ENCODE measurements at places on chromosomes 5 and 9. TPM values are rescaled to one million over a fixed set of nuclear protein-coding genes. Genes with fewer than 3 reads are reported as not detected.

Gene TLX3
- polyA plus RNA-seq, result not detected

Gene PSD2
- 0.01 TPM for polyA plus RNA-seq

Gene PCDHB9
- not detected for polyA plus RNA-seq

Gene AP3S1
- polyA plus RNA-seq, result 86.1 TPM

Gene SMC5
- polyA plus RNA-seq, result 16.0 TPM

Gene PRR7
- polyA plus RNA-seq, result 10.9 TPM

Gene FOXD4L3
- polyA plus RNA-seq, result not detected

Gene GLDC
- polyA plus RNA-seq, result not detected

Gene PTGER4
- polyA plus RNA-seq, result not detected

Gene PIGO
- 11.1 TPM for polyA plus RNA-seq

Gene EPB41L4B
- 0.21 TPM for polyA plus RNA-seq

Gene SAXO1
- polyA plus RNA-seq, result not detected

Gene PLAC8L1
- not detected for polyA plus RNA-seq

Gene KCNV2
- not detected for polyA plus RNA-seq

Gene SELENOP
- 5.6 TPM for polyA plus RNA-seq

Gene SLC25A48
- polyA plus RNA-seq, result 0.27 TPM

Gene TNC
- polyA plus RNA-seq, result not detected

Gene UNC13B
- 8.6 TPM for polyA plus RNA-seq

- H3K4me1 ChIP-seq, result peaks cover 4% of the 10 kb centered on the region
- no peak for DNase-seq
- H3K4me3 ChIP-seq, result no peak overlapping the region
These were observed 4.4 kb upstream of the RABGAP1 start for GRCh38 chr9:122936464-122936863.

DNA sequence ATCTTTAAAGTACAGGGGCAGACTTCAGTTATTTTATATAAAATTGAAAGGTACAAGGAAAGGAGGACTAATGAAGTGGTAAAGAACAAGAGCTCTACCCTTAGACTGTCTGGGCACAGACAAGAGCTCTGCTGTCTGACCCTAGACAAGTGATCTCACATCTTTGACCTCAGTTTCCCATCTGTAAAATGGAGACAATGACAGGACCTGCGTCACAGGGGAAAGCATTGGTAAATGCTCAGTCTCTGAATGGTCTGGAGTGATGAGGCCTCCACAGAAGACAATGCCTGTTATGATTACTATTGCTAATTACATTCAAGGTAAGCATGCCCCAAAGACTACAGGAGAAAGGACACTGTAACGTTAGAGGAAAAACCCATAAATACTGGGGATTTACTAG lies 37.5 kb downstream of the ANKH start:
- H3K4me1 ChIP-seq, result no peaks in the 10 kb centered on the region
- peaks cover 5% of the 10 kb centered on the region for H3K27me3 ChIP-seq
- no peak overlapping the region for H3K27ac ChIP-seq
- no peak overlapping the region for H3K4me3 ChIP-seq
- no peak for DNase-seq
- no peaks in the 10 kb centered on the region for H3K36me3 ChIP-seq

- H3K27me3 ChIP-seq, result peaks cover 11% of the 10 kb centered on the region
- no peaks in the 10 kb centered on the region for H3K36me3 ChIP-seq
- H3K4me3 ChIP-seq, result no peak overlapping the region
- no peaks in the 10 kb centered on the region for H3K4me1 ChIP-seq
- H3K27ac ChIP-seq, result no peak overlapping the region
- no peak for DNase-seq
These were observed 117.5 kb downstream of the SLC1A3 start for GRCh38 chr5:36723912-36724311.

GRCh38 chr5:133993185-133993936 lies 11.4 kb downstream of the VDAC1 start:
- H3K4me3 ChIP-seq, result no peak overlapping the region
- H3K36me3 ChIP-seq, result peaks cover 68% of the 10 kb centered on the region
- DNase-seq, result no peak
- H3K27me3 ChIP-seq, result no peaks in the 10 kb centered on the region
- H3K27ac ChIP-seq, result no peak overlapping the region

DNA sequence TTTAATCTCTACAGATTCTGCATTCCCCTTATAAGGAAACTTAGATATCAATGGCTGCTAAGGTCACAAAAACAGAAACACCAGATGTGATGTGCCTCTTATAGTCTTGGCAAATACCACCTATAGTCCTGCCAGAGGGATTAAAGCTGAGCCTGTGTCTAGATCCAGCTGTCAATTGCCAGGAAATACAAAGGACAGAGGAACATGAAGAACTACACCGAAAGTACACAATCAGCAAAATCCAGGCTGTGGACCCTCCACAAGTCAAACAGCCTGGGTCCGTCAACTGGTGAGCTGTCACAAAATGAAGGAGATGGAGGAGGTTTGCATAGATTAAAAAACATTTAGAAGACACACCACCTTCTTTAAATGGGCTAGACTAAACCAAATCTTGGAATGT lies 85.4 kb downstream of the KLF4 start:
- peaks cover 21% of the 10 kb centered on the region for H3K27me3 ChIP-seq
- H3K4me1 ChIP-seq, result no peaks in the 10 kb centered on the region
- no peak overlapping the region for H3K4me3 ChIP-seq
- DNase-seq, result no peak

GRCh38 chr9:18438300-18438925 lies 35.5 kb upstream of the ADAMTSL1 start:
- no peaks in the 10 kb centered on the region for H3K27me3 ChIP-seq
- no peak overlapping the region for H3K27ac ChIP-seq

- H3K4me1 ChIP-seq, result no peaks in the 10 kb centered on the region
- DNase-seq, result no peak
- H3K36me3 ChIP-seq, result no peaks in the 10 kb centered on the region
- H3K27me3 ChIP-seq, result peaks cover 37% of the 10 kb centered on the region
These were observed 65.0 kb downstream of the HSD17B3 start for GRCh38 chr9:96236854-96237550.

- H3K36me3 ChIP-seq, result peaks cover 18% of the 10 kb centered on the region
- no peaks in the 10 kb centered on the region for H3K27me3 ChIP-seq
- H3K4me3 ChIP-seq, result no peak overlapping the region
- H3K27ac ChIP-seq, result no peak overlapping the region
- H3K4me1 ChIP-seq, result peaks cover 3% of the 10 kb centered on the region
- no peak for DNase-seq
These were observed 98.4 kb downstream of the PHF2 start for GRCh38 chr9:93674580-93675335.

DNA sequence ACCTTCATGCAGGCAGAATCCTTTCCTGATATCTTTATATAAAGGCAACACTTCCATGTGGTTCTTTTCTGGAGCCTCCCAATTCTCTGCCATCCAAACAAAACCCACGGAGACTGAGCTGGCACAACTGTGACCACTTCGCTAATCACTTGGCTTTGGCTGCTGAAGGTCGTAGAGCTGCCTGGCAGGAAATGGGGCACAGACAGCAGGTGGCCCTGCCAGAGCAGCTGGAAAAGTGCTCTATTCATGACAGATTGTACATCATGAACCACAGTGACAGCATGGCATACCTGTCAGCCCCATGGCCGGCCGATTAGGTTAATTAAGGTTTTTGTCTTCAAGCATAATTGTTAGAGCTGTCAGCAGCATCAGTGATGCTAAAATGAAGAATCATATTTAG lies 141.9 kb upstream of the ANKRD55 start:
- H3K4me1 ChIP-seq, result no peaks in the 10 kb centered on the region
- no peak overlapping the region for H3K4me3 ChIP-seq
- H3K27me3 ChIP-seq, result no peaks in the 10 kb centered on the region
- no peak for DNase-seq

DNA sequence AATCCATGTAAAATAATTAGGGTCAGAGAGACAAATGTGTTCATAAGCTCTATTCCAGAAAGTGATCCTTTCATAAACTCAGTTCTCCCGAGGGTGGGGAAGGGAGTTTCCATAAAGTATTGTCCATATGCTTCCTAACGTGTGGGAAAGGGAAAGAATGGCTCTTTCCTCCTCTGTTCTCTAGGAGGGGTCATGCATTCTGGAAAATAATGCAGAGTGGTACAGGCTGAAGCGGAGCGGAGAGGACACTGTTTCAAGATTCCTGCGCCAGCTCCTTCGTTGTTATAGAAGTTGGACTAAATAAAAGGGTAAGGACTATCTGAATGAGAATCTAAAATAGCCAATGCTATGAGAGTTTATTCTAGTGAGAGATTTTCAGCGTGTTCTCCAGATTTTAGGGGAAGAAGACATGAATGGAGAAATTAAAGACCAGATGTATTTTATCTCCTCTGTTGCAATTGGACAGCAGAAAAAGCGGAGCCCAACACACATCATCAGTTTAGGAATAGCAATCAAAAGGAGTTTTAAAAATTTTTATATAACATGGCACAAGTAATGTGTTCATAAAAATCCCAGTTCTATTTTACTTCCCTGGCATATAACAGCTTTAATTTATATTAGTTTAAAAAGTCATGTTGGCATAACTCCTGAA lies 166.9 kb upstream of the MPDZ start:
- no peaks in the 10 kb centered on the region for H3K4me1 ChIP-seq
- no peak overlapping the region for H3K27ac ChIP-seq
- H3K27me3 ChIP-seq, result no peaks in the 10 kb centered on the region
- DNase-seq, result no peak
- H3K36me3 ChIP-seq, result no peaks in the 10 kb centered on the region

DNA sequence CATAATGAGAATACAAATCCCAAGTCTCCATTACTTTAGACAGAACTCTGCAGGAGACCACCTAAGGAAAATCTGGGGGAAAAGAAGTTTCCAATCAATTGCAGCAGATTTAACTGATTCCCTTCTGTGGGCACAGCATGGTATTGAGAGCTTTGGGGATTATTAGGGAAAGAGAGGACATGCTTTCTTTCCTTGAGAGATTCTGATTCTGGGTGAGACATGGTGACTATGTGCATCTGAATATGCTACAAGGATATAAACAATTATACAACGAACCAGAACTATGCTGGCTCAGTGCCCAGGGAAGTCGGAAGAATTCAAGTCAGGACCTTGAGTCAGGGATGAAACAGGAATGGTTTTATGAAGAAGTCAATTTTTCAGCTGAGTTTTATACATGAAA lies 183.7 kb downstream of the PDE4D start:
- H3K4me1 ChIP-seq, result no peaks in the 10 kb centered on the region
- no peaks in the 10 kb centered on the region for H3K27me3 ChIP-seq
- H3K4me3 ChIP-seq, result no peak overlapping the region
- H3K36me3 ChIP-seq, result no peaks in the 10 kb centered on the region
- DNase-seq, result no peak

GRCh38 chr5:135437796-135438560 lies 9.2 kb downstream of the DCANP1 start:
- H3K4me1 ChIP-seq, result peaks cover 36% of the 10 kb centered on the region
- H3K27me3 ChIP-seq, result no peaks in the 10 kb centered on the region
- no peak overlapping the region for H3K4me3 ChIP-seq
- no peaks in the 10 kb centered on the region for H3K36me3 ChIP-seq
- peak; percentile 45 for DNase-seq

DNA sequence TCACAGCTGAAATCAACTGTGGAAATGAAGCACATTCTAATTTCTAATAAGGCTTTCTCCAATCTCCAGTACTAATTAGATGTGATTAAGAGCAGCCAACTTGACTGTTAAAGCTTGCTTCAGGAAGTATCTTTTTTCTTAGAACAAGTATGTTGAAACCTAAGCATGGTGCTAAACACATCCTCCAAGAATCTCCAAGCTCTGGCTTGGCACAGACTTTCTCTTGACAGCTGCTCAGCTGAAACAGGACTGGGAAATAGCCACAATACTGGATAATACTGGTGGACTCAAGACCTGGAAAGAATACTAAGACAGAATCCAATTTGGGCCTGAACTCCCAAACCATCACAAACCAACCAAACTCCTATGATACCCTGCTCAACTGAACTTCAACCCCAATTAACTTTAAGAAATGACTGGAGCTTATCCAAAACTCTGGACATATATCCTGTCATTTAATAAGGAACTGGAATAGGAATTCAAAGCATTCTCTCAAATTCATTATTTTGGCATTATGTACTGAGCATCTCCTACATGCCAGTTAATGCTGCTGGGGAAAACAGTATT lies 16.2 kb downstream of the PRKAA1 start:
- no peak overlapping the region for H3K4me3 ChIP-seq
- H3K4me1 ChIP-seq, result peaks cover 3% of the 10 kb centered on the region
- peaks cover 6% of the 10 kb centered on the region for H3K36me3 ChIP-seq
- H3K27me3 ChIP-seq, result no peaks in the 10 kb centered on the region

GRCh38 chr5:79771387-79771786 lies 81.8 kb downstream of the CMYA5 start:
- H3K27me3 ChIP-seq, result no peaks in the 10 kb centered on the region
- DNase-seq, result no peak
- no peak overlapping the region for H3K27ac ChIP-seq
- H3K4me3 ChIP-seq, result no peak overlapping the region
- no peaks in the 10 kb centered on the region for H3K36me3 ChIP-seq

DNA sequence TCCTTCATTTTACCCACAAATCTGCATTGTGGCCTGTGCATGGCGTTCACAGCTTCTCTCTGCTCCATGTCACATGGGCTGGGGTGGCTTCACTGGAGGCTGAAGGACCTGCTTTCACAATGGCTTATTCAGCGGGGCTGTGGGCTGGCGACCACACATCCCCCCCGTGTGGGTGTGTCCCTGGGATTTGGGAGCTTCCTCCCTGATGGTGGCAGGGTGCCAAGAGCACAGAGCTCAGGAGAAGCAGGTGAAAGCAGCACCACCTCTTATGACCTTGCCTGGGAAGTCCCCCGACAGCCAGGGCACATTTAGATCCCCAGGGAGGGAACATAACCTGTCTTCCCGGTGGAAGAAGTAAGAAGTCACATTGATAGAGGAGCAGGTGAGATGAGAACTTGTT lies 5.0 kb upstream of the MED10 start:
- no peak overlapping the region for H3K4me3 ChIP-seq
- no peak overlapping the region for H3K27ac ChIP-seq
- H3K36me3 ChIP-seq, result no peaks in the 10 kb centered on the region
- peaks cover 9% of the 10 kb centered on the region for H3K4me1 ChIP-seq
- peaks cover 20% of the 10 kb centered on the region for H3K27me3 ChIP-seq
- DNase-seq, result no peak

GRCh38 chr9:136160381-136160841 lies 41.7 kb upstream of the TMEM250 start:
- H3K27me3 ChIP-seq, result peaks cover 69% of the 10 kb centered on the region
- no peak overlapping the region for H3K27ac ChIP-seq
- DNase-seq, result no peak
- H3K4me3 ChIP-seq, result no peak overlapping the region

- H3K36me3 ChIP-seq, result no peaks in the 10 kb centered on the region
- no peak overlapping the region for H3K27ac ChIP-seq
- H3K4me1 ChIP-seq, result no peaks in the 10 kb centered on the region
- H3K27me3 ChIP-seq, result no peaks in the 10 kb centered on the region
These were observed 178.9 kb downstream of the MSX2 start for GRCh38 chr5:174903172-174903732.

DNA sequence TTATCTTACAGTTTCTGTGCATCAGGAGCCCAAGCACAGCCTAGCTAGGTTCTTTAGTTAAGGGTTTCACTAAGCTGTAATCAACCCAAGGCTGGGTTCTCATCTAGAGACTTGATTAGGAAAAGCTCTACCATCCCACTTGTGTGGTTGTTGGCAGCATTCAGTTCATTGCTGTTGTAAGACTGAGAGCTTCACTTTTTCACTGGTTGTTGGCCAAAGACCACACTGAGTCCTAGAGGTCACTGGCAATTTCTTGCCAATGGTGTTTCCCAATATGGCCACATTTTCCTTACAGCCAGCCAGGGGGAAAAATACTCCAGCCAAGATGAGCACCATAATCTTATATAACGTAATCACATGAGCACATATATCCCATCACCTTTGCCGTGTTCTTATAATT lies 74.3 kb downstream of the SMIM15 start:
- no peaks in the 10 kb centered on the region for H3K27me3 ChIP-seq
- peaks cover 3% of the 10 kb centered on the region for H3K4me1 ChIP-seq
- no peak for DNase-seq
